Ascending aorta (tissue), 2 donors: ENCODE measurements at places on chromosomes 5 and 9. TPM values are rescaled to one million over a fixed set of nuclear protein-coding genes. Genes with fewer than 3 reads are reported as not detected.

The PCDHGA12 gene
- total RNA-seq, result 18.5 TPM

The NOXA1 gene
- total RNA-seq, result 6.9 TPM

The ITGA1 gene
- 42.7 TPM for total RNA-seq

DNA sequence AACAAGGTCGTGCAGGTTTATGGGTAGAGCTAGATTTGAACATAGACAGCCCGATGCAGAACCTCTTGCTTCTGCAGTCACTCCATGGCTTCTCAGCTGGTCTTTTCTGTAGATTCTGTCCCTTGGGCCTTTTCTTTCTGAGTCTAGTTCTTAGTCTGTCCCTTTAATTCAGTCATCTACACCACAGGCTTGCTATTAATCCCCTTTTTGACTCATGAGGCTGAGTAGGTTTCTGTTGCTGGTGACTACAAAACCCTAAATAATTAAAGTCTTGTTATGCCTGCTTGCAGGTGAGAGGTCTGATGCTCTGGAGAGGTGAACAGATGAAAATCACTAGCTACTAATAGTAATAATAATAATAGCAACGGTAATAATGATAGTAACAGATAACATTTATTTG, 19.3 kb upstream of the STRBP start:
- no peaks in the 10 kb centered on the region for H3K27me3 ChIP-seq
- no peak overlapping the region for H3K4me3 ChIP-seq
- DNase-seq, result no peak
- no peak overlapping the region for H3K27ac ChIP-seq
- no peaks in the 10 kb centered on the region for H3K4me1 ChIP-seq

DNA sequence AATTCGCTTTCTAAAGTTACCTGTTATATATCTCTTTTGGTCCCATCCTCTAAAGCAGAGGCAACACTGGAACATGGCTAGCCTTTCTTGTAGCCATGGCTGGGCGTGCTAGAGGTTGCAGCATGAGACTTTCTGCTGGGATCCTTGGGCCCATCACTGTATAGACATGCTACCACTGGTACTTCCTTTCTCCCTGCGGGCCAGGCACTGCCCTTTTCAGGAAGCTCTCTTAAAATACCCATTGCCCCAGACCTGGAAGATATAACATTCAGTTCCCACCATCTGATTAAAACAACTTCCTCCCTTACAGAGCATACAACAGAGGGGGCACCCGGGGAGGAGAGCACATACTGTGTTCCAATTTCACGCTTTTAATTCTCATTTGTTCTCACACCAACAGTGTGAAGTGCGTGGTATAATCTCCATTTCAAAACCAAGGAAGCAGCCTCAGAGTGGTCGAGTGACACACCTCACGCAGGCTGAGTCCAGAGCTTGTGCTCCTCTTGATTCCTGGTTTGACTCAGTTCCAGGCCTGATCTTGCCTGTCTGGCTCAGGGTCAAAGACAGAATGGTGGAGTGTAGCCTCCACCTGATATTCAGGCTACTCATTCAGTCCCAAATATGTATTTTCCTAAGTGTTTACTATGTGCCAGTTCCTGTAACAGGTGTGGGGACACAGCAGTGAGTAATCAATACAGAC, 22.6 kb downstream of the PTGS1 start:
- H3K27ac ChIP-seq, result no peak overlapping the region
- H3K4me3 ChIP-seq, result no peak overlapping the region
- H3K4me1 ChIP-seq, result no peaks in the 10 kb centered on the region
- DNase-seq, result no peak
- H3K36me3 ChIP-seq, result no peaks in the 10 kb centered on the region
- H3K27me3 ChIP-seq, result no peaks in the 10 kb centered on the region

GRCh38 chr5:178551059-178551458, 39.1 kb downstream of the COL23A1 start:
- H3K4me1 ChIP-seq, result no peaks in the 10 kb centered on the region
- no peaks in the 10 kb centered on the region for H3K27me3 ChIP-seq
- DNase-seq, result no peak
- no peak overlapping the region for H3K27ac ChIP-seq
- no peak overlapping the region for H3K4me3 ChIP-seq

GRCh38 chr9:18703151-18703900, 229.4 kb downstream of the ADAMTSL1 start:
- no peak overlapping the region for H3K27ac ChIP-seq
- H3K4me1 ChIP-seq, result peaks cover 3% of the 10 kb centered on the region
- no peak overlapping the region for H3K4me3 ChIP-seq
- H3K36me3 ChIP-seq, result no peaks in the 10 kb centered on the region
- no peak for DNase-seq

GRCh38 chr9:12141422-12141821, 551.8 kb upstream of the TYRP1 start:
- H3K4me3 ChIP-seq, result no peak overlapping the region
- H3K4me1 ChIP-seq, result no peaks in the 10 kb centered on the region
- no peak for DNase-seq
- H3K27ac ChIP-seq, result no peak overlapping the region
